ENCODE measurements at places on chromosomes 6 and 20. TPM values are rescaled to one million over a fixed set of nuclear protein-coding genes. Genes with fewer than 3 reads are reported as not detected.

The RNF39 gene
- total RNA-seq, result not detected

DNA sequence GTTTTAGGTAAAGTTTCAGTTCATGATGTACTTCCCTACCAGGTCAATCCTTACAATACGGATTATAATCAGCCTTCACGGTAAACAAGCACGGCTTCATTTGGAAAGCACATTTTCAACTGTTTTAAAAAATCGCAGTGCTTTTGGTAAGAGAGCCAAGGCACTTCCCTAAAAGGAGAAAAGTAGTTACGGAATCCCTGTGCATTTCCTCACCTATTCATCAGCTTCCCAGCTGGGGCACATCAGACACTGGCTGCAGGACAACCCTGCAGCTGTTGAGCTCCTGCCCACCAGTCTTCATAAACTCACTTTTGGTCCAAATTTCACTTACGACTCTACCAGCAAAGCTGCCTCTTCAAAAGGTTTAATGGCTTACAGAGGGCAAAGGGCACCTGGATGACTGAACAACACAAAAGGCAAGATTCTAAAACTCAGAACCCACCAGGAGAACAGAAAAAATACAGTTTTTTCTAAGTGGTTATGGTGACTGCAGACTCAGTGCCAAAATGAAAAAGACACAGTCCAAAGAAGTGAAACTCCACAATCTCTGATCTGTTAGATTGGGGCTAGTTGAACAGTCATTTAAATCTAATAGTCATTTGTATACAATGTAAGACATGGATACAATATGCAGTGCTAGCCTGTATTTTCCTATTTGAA lies 7.5 kb downstream of the SNX5 start:
- no peak for DNase-seq

GRCh38 chr6:154538640-154539191 lies 28.2 kb upstream of the CNKSR3 start:
- no peak for DNase-seq

The RSPO3 gene
- 12.6 TPM for total RNA-seq

DNA sequence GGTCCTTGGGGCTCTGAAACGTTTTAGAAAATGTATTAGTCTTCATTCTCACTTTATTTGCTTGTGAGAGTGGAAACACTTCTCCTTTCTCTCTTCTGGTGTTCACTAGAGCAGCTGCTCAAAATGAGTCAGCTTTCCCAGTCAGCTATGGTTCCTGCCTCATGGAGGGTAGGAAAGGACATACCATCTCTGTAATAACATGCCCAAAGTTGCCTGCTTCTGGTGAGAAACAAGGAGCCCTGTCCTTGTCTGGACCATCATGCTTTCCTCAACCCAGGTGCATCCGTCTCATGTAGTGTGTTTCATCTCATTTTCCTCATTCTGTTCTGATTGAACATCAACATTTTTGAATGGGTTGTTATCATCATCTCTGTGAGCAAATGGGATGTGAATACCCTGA lies 17.1 kb upstream of the TINAG start:
- no peak for DNase-seq

DNA sequence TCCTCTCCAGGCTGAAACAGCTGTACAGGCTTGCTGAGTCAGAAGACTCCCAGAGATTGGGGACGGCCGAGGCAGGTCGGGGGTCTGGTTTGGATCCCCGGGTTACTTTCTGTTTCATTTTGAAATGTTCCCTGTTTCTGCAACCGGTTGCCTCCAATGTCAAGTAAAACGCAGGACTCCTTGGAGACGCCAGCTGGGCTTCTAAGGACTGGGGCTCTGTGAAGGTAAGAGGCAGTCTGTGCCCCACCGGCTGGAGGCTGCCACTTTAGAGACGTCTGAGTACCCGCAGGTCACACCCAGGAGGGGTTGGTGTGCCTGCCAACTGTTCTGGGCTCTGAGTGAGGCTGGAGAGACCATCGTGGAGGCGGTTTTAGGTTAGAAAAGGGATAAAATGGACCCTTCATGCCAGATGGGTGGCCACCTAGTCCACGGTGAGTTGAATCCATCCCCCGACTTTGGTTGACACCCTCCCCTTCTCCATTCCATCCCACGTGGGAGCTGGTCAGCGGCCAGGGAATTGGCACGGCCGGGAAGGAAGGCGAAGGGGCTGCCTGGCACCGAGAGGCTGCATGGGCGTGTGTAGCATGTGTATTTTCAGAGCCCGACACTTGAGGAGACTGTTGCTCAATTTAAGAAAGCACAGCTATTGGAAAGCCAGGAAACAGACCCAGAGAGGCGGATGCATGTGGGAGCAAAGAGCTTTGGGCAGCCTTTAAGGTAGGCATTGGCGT lies 240.9 kb downstream of the PHACTR1 start:
- peak; percentile 66 for DNase-seq

The HRH3 gene
- not detected for total RNA-seq

DNA sequence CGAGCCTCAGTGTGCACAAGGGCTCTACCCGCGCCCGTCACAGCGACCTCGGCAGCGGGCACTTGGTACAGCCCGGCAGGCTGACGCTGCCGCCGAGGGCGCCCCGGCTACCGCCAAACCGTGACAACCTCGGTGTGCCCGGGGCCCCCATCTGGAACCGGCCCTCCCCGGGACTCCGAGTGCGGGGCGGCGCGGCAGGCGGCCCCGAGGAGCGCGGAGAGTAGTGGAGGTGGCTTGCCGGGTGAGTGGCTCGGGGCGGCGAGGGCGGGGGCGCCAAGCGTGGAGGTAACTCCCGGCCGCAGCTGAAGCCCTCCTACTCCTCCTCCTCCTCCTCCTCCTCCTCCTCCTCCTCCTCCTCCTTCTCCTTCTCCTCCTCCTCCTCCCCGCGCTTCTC lies at the start of gene ISM1:
Gene ISM1, plus strand, starts transcription at position 371 of the 394 bp plus-strand sequence. CDS start 503 bp downstream, outside the sequence.
- DNase-seq, result peak; percentile 27

The DEFB121 gene
- not detected for total RNA-seq

- DNase-seq, result no peak
These were observed 158.1 kb upstream of the FOXQ1 start for GRCh38 chr6:1153696-1154245.

GRCh38 chr6:105859457-105859856 lies 226.7 kb upstream of the PRDM1 start:
- DNase-seq, result no peak

GRCh38 chr20:21090721-21091120 lies 15.4 kb downstream of the LINC00237 start:
- no peak for DNase-seq

The IPCEF1 gene
- total RNA-seq, result 0.24 TPM

DNA sequence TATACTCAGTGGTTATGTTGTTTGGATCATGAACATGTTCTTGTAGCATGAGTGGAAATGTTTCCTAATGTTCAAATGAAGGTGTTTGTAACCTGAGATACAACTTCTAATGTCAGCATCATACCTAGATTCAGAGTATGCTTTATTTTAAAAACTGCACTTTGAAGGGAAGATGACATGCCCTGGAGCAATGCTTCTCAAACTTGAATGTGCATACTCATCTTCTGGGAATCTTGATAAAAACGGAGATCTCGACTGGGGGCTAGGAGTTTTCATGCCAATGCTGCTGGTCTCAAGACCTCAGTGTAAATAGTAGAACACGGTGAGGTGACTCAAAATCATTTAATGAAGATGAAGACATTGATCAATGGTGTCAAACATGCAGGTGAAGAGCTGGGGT lies 440.0 kb upstream of the NOX3 start:
- DNase-seq, result no peak

GRCh38 chr6:37889486-37889885 lies 70.0 kb downstream of the ZFAND3 start:
- no peak for DNase-seq

DNA sequence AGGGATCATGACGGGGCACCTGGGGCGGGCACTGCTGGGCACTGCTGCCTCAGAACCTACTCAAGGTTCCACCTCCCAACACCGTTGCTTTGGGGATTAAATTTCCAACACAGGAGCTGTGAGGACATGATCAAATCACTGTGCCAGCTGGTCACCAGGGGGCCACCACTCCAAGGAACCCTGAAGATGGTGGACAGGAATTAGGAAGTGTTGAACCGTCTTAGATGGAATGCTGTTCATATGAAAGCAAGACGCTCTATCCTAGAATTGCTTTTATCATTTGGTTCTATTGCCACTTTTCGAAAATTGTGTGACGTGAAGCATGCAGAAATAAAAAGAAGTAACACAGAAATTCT lies 140.3 kb downstream of the DLL1 start:
- DNase-seq, result no peak

GRCh38 chr6:44169154-44169553 lies 10.5 kb downstream of the CAPN11 start:
- DNase-seq, result no peak

DNA sequence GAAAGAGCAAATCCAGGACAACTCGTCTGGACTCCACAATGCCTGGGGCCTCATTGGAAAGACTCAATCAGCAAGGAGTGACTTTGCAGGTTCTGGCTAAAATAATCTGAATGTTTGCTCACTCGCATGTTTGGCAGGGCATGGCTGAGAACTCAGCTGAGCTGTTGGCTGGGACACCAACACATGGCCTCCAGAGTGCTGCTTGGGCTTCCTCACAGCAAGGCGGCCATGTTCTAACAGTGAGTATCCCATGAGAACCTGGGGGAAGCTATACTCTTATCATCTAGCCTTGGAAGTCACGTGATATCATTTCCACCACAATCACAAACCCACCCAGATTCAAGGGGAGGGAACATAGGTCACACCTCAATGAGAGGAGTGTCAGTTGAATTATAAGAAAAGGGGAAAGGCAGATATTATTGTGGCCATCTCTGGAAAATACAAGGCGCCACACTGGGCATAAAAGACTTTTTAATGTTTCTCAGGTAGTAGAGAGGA lies 23.1 kb upstream of the SHLD1 start:
- no peak for DNase-seq

GRCh38 chr6:165820407-165820806 lies 157.4 kb upstream of the PDE10A start:
- no peak for DNase-seq

- no peak for DNase-seq
These were observed 88.6 kb upstream of the NEDD9 start for GRCh38 chr6:11320914-11321597.

- DNase-seq, result peak; percentile 77
These were observed 32.8 kb downstream of the GFOD1 start for GRCh38 chr6:13454286-13455221.

The TSBP1 gene
- total RNA-seq, result not detected

DNA sequence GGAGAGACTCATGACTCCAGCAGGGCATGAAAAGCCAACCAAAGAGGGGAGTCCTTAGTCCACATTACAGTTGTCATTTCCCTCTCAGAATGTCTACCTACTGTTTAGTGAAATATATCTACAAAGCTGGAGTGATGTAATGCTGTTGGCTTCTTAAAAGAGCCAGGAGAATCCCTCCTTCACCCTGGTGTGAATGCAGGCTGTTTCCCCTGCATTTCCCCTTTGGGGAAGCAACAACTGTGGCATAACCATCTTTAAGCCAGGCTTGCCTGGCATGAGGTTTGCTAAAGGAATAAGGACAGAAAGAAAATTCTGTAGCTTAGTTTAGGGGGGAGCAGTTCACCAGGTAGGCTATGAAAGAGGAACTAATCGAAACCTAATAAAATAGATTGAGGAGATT lies 129.5 kb downstream of the CRYBG1 start:
- no peak for DNase-seq

The RFX6 gene
- not detected for total RNA-seq

The TOX2 gene
- 0.20 TPM for total RNA-seq

DNA sequence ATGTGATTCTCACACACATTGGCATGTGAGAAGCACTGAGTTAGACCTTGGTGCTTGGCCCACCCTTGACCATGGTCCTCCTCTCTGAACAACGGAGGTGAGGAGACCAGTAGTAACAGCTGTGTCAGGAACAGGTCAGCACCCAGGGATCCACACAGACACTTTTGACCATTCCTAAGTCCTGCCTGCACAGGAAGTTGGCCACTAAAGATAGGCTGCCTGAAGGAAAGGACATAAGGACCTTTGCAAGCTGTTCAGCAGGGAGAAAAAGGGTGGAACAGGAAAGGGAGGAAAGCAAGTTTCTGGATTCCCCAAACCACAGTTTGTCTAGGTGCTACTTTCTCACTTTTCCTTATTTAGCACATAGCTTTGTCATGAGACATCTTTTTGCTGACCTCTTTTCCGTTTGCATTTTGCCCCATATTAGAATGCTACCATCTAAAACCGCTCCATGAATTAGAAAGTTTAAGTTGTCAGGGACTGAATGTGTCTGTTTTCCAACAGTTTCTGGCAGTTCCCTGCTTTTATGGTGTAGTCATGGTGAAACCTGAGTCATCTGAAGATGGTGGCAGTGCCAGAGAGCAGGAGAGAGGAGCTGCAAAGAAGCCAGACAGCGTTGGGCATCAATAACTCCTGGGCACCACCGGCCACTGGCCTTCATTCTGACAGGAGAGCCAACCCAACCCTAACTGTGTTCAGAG lies 1.1 kb upstream of the CD109 start:
- DNase-seq, result no peak

GRCh38 chr20:62788607-62789006 lies 7.7 kb upstream of the MRGBP start:
- no peak for DNase-seq

GRCh38 chr20:61482056-61482887 lies 230.2 kb downstream of the CDH4 start:
- no peak for DNase-seq

The SLC32A1 gene
- not detected for total RNA-seq

- DNase-seq, result no peak
These were observed 121.2 kb downstream of the THBS2 start for GRCh38 chr6:169132352-169132940.

DNA sequence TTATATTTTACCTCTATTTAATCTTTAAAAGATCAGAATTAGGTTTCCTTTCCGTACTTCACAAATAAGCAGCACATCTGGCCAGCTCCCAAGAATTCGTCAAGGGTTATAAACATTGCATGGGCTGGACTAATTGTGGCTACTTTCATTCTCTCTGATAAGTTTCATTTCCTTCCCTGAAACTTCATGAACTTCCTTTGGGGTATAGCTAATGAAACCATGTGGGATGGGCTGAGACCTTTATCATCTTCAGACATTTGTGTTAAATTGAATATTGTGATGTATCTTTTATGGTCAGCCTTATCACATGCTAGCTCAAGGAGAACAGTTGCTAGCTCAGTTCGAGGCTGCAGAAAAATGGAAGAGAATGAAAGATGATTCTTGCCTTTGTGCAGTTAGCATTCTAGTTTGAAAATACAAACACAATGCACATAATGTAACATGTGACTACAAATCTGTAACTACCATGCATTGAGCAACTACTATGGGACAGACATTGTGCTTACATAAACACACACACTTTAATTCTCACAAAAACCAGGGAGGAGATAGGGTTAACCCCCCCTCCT lies 1.7 kb upstream of the GMPR start:
- DNase-seq, result no peak

The SLC26A8 gene
- not detected for total RNA-seq

The FARS2 gene
- total RNA-seq, result 17.5 TPM

GRCh38 chr20:5508044-5508443 lies 191.3 kb upstream of the PROKR2 start:
- DNase-seq, result no peak

The HLA-DRB1 gene
- 16.9 TPM for total RNA-seq

GRCh38 chr20:45933266-45934045 lies 1.0 kb upstream of the PCIF1 start:
- DNase-seq, result peak; percentile 61

The IMPG1 gene
- total RNA-seq, result not detected

- DNase-seq, result no peak
These were observed 250.9 kb downstream of the HIVEP2 start for GRCh38 chr6:142694054-142694453.

Measured in psoas muscle (tissue), 8 donors.